ENCODE measurements at places on chromosomes 6 and 20.

DNA sequence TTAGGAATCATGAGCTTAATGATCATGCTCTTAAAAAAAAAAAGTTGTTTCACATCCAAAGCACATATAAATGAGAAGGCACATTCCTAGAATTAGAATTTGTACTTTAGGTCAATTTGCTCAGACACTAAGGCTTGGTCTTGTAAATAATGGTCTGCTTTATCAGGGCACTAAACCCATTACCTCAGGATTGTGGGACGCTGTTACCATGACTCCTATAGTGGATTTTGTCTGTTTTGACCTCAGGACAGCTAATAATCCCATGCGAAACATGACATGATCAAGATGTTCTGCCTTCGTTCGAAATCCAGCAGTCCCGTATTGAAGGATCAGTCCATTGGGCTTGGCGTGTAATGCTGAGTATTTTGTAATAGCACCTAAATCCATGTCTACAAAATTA is 2.4 kb downstream of the PGM3 start:
- DNase-seq, result peak; percentile 34

- DNase-seq, result no peak
Measured at GRCh38 chr20:2771631-2772080, 28.8 kb downstream of the CPXM1 start.

DNA sequence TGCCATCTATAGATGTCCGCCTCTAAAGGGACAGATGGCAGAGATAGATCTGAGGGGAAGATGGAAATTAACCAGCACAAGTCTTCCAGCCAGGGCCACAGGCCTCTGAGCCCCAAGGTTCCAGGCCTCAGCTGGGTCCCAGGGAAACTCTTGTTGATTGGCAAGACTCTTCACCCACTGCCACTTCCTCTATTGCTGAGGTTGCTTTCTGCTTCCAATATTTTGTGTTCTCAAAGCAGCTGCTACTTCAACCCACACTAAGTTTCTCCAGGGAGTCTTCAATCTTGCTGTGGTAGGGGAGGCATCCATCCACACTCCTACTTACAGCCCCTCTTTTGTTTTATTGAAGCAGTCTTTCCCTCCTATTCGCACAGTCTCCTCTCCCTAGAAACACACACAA is 36.4 kb upstream of the SASH1 start:
- DNase-seq, result no peak

GRCh38 chr6:20924911-20925543 is 390.8 kb downstream of the CDKAL1 start:
- no peak for DNase-seq

GRCh38 chr20:49891476-49892110 is 23.7 kb downstream of the SPATA2 start:
- no peak for DNase-seq

DNA sequence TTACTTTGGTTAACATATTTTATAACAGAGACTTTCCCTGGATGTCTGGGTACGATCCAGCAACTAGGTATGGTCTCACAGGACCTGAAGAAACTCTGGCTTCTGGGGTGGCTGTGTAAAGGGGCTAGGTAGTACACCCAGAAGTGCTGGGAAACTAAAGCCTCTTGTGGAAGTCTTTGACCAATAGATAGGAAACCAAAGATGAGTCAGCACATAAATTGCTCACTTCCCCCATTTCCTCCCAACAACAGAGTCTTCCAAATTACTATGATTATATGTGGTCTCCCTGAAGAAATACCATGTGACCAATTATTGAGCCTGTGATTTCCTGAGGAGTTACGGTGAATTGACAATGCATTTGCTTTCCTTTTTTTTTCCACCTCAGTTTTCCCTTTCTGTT is 26.8 kb upstream of the TBX18 start:
- DNase-seq, result no peak

DNA sequence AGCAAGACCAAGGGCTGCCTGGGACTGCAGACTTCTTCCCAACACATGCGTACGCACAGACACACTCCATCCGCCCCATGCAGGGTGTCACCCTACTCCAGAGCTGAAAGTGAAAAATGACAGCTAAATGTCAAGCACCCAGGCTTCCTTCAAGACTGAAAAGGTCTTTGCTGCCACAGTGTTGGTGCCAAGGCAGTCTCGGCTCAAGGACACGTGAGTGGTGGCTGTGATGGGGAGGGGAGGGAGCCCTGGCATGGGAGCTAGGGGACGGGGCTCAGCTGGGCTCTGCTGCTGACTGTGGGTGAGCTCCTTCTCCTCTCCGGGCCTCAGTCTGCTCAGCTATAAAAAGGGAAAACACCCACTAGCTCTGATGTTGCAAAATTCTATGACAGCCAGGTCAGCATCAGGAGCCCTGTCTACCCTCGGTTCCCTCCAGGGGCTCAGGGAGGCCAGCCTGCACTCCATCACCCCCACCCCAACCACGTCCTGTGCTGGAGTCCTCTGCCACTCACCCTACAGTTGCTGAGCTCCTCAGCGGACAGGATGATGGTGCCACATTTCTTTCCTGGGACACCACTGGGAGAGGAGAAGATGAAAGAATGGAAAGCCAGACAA is 47.6 kb downstream of the CPNE5 start:
- DNase-seq, result no peak

- no peak for DNase-seq
Measured at GRCh38 chr6:111870051-111870741, 3.1 kb downstream of the FYN start.

GRCh38 chr6:139800837-139801236 is 426.4 kb upstream of the CITED2 start:
- no peak for DNase-seq

DNA sequence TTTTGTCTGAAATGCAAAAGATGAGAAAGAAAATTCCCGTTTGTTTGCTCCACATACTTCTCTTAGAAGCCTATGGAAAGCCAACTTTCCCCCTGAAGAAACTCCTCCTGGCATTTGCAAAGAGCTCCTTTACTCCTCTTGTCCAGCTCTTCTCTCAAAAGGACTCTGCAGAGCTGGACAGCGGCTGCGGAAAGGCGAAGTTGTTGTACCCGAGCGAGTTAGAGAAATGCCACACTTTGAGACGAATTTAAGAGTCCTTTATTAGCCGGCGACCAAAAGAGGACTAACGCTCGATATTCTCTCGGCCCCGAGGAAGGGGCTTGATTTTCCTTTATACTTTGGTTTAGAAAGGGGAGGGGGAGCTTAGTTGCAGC is 157.8 kb downstream of the TRIM27 start:
- no peak for DNase-seq

- no peak for DNase-seq
Measured at GRCh38 chr6:38524436-38525145, 115.1 kb downstream of the BTBD9 start.

- DNase-seq, result peak; percentile 70
Measured at GRCh38 chr6:149093643-149094042, 223.9 kb upstream of the TAB2 start.

DNA sequence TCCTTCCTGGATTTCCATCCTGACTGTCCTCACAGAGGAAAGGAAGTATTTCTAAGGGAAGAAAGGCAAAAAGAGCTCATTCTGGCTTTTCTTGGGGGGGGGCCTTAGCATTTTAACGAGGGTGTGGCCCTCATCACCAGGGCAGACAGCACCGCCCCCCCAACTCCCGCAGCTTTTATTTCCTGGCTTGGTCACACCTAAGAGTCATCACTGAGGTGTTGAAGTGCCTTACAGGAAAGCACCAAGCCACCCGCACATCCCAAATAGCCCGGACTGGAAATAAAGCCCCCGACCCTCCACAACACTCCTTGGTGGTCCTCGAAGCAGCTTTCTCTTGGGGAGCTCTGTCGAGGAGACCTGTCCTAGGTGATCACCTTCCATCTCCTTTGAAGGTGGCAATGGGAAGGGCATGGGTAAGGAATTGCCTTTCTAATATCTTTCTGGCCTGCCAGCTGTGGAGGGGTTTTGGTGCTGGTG is 1.3 kb downstream of the PTK7 start:
- DNase-seq, result no peak

- DNase-seq, result no peak
Measured at GRCh38 chr6:163198396-163198795, 216.1 kb upstream of the QKI start.

DNA sequence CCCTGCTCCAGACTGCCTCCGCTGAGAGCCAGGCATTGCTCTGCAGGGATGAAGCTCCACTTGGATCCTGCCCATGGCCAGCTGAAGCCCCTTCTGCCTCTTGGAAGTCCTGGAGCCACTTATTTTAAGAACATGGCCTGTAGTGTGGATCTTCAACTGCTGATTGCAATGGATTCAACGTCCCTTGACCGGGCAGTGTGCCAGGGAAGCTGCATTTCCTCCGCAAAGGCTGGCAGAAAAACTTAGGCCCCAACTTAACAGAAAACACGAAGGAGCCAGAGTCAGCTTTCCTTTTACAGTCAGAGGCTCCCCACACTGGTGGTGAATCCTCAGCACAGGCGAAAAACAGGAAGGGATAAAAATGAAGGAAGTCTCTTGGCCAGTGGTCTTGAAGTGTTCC is 26.3 kb upstream of the FOXQ1 start:
- DNase-seq, result peak; percentile 72

DNA sequence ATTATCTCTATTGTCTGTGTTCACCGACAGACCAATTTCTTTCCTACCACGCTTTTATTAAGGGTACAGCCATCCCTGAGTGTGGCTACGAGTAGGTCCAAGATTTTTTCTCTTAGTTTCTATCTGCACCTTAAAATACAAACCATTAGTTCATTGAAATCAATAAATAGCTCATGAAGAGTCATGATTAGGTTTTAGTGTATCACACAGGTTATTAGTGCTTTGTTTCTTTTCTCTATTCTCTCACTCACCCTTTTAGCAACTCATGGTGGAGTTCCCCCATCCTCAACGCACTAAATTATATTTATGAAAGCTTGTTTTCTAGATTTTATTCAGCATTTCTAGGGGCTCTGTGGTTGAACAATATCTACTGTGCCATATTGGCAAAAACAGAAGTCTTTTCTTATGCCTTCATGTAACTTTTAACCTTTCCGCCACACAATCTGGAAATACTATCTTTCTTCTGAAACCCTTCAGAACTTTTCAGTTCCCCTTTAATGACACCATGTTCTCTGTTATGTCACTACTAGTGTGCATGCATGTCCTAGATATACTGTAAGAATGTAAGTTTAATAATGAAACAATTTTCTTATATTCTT is 128.2 kb upstream of the LAMA2 start:
- no peak for DNase-seq

GRCh38 chr6:143675946-143676345 is 1.8 kb upstream of the PHACTR2 start:
- DNase-seq, result peak; percentile 79

DNA sequence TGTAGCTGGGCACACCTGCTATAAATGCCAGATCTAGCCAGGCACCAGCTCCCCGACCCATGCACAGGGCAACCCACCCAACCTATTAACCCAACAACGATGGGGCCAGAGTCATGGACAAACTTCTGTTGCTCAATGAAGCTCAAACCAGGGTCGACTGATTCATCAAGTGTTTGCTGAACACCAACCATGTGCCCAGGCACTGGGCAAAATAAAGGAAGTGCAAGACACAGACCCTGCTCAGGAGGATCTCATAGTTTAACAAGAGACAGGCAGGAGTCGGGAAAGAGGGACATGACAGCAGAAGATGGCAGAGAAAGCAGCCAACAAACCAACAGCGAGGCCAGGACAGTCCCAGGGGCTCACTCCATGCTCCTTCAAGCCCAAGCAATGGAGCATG is 18.8 kb downstream of the KCNK5 start:
- no peak for DNase-seq

GRCh38 chr6:161890133-161890831 is 616.4 kb upstream of the AGPAT4 start:
- peak; percentile 96 for DNase-seq

GRCh38 chr20:63145156-63145555 is 70.8 kb downstream of the YTHDF1 start:
- no peak for DNase-seq

GRCh38 chr20:42401613-42402012 is 783.4 kb upstream of the CHD6 start:
- DNase-seq, result peak; percentile 10

Measured in umbilical cord (tissue), 2 donors.